ENCODE measurements at places on chromosomes 1 and 21.

DNA sequence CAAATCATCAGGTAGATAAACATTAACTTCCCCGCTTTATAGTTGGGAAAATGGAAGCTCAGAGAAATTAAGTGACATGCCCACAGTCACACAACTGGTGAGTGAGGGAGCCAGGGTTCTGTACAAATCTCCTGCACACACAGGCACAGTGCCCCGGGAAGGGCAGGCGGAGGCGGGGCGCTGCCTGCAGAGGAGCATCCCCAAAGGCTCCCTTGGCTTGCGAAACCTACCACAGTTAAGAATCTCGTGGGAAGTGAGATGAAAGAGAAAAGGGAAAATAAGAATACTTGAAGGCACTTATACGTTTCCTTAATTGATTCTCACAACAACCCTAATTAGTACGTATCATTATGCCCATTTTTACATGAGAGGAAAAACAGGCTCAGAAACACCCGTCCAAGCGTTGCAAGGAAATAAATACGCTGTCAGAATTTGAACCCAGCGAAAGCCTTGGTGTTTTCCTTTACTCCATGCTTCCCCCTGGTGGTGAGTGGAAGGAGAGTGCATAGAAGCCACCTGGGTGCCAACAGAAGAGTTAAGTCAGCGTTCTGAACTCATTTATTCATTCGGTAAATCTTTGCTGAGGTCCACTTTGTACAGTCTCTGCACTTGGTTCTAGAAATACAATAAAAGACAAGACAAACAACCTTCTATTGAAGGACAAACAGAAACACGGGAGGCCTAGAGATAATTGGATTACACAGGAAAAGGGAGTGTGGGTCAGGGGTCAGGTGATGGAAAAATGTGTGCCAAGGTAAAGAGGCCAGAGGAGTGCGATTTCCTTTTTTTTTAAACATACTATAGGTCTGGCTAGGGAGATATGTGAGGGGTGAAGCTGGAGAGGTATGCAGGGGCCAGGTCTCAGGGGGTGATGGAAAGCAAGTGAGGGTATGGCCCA, 28.4 kb downstream of the ACP6 start:
- DNase-seq: peak; percentile 31

DNA sequence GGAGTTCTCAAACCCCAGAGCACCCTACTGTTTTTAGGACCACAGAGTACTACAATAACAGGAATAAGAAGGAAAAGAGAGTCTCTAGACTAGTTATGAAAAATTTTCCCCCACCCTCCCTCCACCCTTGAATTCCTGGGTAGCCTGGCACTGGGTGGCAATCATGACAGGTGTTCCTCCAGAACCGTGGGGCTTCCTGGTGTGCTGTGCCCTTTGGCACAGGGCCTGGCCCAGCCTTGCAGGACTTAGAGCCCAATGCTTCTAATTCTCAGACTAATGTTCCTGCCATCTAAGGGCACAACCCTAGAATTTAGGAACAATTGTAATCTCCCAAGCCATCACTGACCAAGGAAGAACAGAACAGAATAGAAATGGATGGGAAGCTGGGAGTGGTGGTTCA, 1.5 kb upstream of the CD160 start:
- DNase-seq: no peak

- DNase-seq: no peak
These were observed 15.7 kb downstream of the GPR157 start for GRCh38 chr1:9112961-9113880.

DNA sequence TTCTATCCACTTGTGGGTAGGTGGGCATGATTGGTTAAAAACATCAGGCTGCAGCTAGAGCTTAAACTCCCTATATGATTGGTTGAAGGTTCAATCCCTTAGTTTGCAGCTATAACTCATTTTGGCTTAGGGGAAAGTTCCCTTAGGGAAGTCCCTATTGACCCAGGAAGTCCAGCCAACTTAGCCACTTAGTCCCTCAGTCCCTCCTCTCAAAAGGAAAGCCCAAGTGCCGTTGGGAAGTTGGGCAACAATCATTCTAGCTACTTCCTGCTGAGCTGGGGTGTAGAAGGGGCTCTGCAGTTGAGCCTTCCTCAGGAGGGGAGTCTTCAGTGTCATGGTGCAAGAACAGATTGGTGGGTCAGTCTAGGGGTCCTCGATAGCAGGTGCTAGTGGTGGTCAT, 12.2 kb downstream of the MSTO1 start:
- DNase-seq: no peak

- DNase-seq: no peak
These were observed 37.6 kb downstream of the CRYAA start for GRCh38 chr21:43206231-43207042.

GRCh38 chr1:22710701-22711049, at the start of gene EPHB2:
Gene EPHB2 (plus strand): TSS chr1:22710839. CDS start chr1:22710983, 144 bp downstream.
- no peak for DNase-seq

- no peak for DNase-seq
These were observed 788 bp downstream of the ISG15 start for GRCh38 chr1:1013922-1014648.

DNA sequence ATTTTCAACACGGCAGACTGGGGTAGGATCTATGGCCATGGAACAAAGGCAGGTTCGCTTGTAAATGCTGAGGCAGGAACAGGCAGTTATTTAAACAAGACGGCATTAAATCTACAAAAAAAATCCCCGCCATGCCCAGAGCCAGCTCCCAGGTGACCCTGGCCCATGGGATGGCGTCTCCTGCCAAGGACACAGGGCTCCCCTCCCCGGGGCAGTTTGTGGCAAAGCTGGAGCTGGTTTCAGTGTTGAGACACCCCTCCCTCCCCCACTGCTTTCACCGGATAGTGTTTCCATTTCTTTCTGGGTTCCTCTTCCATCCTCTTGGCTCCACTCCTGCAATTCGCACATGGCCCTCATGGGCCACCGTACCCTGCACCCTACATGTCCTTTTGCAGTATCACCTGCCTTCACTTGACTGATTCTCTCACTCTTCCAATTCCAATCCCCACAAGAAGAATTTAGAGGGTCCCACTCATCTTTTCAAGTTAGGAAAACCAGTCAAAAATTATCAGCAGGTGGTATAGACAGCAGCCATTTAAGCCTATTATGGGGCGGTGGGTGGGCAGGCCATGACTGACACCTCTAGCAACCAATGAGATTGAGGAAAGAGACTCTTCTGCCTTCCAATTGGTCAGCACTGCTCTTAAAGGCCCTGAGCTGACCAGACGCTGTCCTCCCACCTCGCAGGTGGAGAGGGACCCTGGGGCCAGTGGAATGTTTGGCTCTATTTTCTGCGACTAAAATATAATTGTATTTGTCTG, 52.0 kb downstream of the OLIG1 start:
- no peak for DNase-seq

Data from stimulated activated CD8-positive, alpha-beta memory T cell treated with anti-CD3 and anti-CD28 coated beads, Interleukin-15, amount 100 ng/mL, for 1 hour (primary cell).